ENCODE measurements at places on chromosomes 4 and X.

- no peak for DNase-seq
Measured at GRCh38 chrX:119673336-119673735, 19.6 kb downstream of the SEPTIN6 start.

- DNase-seq = no peak
Measured at GRCh38 chrX:100363896-100364295, 46.2 kb downstream of the PCDH19 start.

DNA sequence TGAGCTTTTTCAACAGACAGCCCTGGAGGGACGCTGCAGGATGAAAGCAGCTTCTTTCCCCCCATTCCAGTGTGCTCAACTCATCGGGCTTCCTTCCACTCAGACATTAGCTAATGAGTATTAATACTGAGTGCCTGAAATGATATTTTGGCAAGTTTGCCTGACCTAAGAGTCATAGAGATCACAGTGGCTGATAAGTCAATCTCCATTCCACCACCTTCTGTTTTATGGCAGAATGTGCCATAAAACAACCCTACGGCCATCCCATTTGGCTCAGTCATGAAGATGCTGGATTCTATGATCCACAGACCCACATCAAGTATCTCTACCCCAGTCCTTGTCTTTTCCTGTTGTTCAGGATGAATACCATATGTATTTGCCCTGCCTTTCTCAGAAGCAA is 48.3 kb upstream of the MAB21L2 start:
- DNase-seq = no peak

- DNase-seq = no peak
Measured at GRCh38 chr4:80101071-80101791, 28.2 kb upstream of the ANTXR2 start.

DNA sequence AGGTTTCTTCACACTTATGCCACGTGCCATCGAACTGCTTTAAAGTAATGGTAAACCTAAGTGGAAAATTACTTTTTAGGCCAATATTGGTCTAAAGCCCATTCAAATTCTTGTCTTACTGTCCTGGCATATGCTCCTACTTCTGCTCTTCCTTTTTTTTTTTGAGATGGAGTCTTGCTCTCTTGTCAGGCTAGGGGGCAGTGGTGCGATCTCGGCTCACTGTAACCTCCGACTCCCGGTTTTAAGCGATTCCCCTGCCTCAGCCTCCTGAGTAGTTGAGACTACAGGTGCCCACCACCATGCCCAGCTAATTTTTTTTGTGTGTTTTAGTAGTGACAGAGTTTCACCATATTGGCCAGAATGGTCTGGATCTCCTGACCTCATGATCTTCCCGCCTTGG is 129.0 kb upstream of the TECRL start:
- no peak for DNase-seq

DNA sequence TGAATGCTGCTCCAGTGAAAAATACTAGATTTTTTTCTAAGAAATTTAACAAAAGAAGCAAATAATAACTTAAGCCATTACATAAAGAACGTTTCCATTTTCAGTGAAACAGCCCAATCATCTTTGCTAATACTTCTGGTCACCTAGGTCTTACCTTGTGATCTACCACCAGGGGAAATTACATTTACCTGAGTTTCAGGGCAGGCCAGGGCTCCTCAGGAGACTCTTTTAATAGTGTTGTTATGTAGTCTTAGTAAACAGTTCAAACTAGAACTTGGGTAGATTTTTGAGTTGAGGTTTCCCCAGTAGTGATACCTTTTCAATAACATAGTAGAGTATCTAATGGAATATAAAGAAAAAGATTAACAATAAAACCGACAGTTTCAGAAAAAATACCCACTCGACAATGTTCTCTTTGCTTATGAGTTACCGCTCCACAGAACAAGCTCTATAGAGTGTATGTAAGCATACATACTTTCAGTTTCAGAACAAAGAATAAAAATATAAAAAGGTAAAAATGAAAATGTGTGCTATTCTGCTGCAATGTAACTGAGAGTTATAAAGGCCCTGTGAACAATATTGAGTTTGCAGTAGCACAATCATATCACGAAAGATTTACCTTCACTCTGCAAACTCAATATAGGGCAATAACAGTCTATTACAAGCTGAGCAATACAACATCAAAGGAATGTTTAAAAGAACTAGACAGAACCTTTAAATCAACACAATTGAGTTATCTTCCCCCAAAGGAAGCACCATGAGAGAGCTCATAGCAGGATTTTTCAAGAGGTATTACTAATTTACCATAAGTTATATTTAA is 165.8 kb downstream of the ATOH1 start:
- no peak for DNase-seq

DNA sequence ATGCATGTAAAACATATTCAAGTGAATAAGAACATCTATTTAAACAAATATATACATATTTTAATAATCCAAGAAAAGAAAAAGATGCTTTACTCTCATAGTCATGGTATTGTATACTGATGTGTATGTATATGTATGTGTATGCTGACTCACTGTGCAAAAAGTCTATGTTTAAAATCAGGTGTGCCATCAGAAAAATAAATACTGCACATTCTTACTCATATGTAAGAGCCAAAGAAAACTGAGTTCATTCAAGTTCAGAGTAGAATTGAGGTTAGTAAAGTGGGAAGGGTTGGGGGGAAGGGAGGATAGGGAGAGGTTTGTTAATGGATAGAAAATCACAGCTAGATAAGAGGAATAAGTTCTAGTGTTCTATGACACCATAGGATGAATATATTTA is 403.9 kb upstream of the SMIM31 start:
- no peak for DNase-seq

- no peak for DNase-seq
Measured at GRCh38 chr4:48603366-48604003, 113.4 kb downstream of the ZAR1 start.

DNA sequence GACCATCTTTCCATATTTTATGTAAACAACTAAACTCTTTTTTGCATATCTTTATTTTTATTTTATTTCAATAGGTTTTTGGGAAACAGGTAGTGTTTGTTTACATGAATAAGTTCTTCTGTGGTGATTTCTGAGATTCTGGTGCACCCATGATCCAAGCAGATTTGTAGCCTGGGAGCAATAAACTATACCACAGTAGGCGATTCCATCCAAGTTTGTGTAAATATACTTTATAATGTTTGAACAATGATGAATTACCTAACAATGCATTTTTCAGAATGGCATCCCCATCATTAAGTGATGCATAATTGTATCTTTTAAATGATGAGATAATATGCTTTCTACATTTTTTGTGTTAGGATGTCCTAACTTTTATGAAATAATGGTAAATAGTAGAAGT is 39.2 kb upstream of the CYSLTR1 start:
- no peak for DNase-seq
